ENCODE measurements at places on chromosomes 3 and 15.
A peak's percentile ranks its signal among the peaks of the same experiment; 100 is the strongest.

DNA sequence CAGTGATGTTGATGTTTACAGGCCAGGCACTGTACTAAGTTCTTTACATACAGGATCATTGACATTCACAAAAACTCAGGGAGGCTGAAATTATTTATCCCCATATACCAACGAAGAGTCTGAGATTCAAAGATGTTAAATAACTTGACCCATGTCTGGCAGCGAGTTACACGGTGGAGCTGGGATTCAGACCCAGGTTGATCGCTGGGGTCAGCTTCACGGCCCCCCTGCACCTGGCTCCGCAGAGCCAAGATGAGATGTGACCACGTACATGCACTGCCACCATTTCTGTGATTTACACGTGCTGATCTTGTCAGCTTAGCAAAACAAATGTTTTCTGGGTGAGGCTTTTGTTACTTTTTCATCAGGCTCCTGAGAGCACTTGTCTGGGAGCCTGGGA is 109.8 kb downstream of the EEFSEC start:
- no peak for DNase-seq

GRCh38 chr3:185586686-185587039 is 568 bp downstream of the SENP2 start:
- no peak for DNase-seq

DNA sequence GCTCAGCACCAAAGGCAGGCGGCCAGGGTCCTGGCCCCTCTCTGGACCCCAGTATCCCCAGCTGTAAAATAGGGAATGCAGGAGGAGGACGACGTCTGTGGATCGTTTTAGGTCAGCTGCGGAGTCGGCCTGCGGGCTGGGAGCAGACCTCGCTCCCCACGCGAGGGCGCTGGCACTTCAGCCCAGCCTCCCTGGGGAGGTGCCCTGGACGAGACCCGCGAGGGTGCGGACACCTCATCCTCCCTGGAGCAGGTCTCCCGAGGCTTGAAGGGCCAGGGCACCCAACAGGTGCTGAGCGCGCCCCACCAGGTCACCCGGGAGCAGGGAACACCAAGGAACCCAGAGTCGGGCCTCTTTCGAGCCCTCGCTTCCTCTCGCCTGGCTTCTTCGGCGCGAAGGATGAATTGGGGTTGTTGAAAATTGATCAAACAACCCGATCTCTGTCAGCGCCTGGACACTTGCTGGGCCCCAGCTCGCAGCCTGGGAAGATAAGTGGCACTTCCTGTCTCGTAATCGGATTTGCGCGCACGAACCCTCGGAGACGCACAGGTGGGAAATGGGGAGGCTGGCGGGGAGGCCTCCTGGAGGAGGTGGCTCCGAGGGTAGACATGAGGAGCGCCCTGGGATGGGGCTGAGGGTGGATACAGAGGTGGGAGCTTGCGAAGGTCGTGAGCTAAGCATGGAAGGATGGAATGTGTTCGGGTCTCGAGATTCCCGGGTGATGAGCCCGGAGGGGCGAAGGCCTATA is 588 bp upstream of the VIPR1 start:
- no peak for DNase-seq

GRCh38 chr3:153590051-153590450 is 428.0 kb downstream of the RAP2B start:
- peak; percentile 25 for DNase-seq

DNA sequence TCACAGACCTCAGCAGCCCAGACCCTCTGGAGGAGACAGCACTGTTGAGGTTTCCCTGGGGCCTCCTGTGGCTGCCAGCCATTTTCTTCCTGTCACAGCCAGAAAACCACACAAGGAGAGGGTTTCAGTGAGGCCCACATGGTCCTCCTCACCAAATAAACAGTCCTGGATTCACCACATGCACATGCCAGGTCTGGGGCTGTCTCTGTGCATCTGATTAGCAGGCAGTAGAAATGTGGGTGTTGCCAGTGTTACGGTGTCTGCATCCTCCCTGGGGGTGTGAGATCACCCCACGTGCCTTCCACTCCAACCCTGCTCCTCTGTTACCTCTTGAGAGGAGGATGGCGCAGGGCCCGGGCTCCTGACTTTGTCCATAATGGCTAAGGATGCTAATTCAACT is 140.4 kb downstream of the CHDH start:
- no peak for DNase-seq

GRCh38 chr15:90209591-90209990 is 8.5 kb downstream of the SEMA4B start:
- no peak for DNase-seq

DNA sequence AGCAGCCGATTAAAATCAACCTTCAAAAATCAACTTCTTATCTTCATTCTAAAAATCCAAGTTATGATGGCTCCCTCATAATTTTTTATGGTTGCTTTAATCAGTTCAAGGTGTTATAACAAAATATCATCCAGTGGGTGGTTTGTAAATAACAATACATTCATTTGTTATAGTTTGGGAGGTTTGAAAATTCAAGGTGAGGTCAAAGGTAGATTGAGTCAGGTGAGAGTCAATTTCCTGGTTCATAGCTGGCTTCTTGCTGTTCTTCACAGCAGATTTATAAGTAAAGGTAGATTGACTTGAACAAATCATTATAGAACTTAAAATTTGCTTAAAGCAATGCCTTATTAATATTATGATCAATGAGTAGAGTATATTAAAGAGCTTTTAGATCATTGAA is 192.8 kb downstream of the CADM2 start:
- no peak for DNase-seq

DNA sequence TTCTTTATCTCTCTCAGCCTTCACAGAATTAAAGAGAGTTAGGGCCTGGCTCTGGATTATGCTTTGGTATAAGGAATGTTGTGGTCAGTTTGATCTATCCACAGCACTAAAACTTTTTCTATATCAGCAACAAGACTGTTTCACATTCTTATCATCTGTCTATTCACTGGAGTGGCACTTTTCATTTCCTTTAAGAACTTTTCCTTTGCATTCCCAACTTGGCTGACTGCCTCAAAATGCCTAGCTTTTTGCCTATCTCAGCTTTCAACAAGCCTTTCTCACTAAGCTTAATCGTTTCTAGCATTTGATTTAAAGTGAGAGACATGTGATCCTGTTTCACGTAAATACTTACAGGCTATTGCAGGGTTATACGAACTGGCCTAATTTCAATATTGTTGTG is 471.8 kb downstream of the GBE1 start:
- no peak for DNase-seq

DNA sequence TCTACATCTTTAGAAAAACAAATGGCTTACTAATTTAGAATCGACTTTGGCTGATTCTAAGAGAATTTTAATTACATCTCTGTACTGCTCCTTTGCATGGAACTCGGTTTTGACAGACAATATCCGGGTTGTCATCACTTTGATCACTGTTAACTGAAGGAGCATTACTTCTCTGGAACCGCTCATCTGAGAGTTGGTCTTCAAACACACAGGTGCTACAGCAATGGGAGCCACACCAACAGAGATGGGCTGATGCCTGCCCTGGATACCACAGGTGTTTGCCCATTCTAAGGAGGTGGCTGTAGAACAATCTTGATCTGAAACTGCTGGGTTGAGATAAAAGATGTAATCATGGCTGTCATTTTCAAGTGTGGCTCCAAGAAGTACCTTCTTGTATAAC is 21.6 kb downstream of the LINS1 start:
- DNase-seq, result no peak

DNA sequence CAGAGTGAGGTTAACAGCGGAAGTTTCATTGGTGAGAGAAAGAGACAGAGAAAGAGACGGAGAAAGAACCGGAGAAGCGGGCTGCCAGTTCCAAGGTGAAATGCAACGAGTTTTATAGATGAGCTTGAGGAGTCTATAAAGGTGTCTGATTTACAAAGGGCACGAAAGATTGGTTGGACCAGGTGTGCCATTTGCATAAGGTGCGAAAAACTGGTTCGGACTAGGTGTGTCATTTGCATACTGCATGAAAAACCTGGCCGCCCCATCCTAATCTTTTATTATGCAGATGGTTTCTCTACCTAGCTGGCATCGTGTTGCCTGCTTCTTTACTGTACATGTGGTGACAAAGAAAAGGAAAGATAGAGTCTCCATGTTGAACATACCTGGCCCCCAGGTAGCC is 253.8 kb upstream of the IGF1R start:
- no peak for DNase-seq

DNA sequence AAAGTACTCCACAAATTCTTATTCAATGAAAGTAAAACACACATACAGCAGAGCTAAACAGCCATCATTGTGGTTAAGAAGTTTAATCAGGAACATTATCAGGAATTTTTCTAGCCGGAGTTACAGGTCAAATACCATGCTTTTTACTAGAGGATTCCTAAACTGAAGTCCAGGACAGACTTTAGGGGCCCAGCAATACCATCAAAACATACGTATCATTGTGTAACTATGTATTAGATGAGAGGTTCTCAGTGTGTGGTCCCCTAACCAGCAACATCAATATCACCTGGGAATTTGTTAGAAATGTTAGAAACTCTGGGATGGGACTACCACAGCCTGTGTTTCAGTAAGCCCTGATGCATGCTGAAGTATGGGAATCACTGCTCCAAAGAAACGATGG is 404.2 kb upstream of the IL12A start:
- no peak for DNase-seq

GRCh38 chr3:158267015-158267414 is 157.1 kb downstream of the RSRC1 start:
- no peak for DNase-seq

- peak; percentile 68 for DNase-seq
Observed at GRCh38 chr3:157606011-157606851, 103.0 kb upstream of the VEPH1 start.

- no peak for DNase-seq
Observed at GRCh38 chr3:169144731-169145130, 518.8 kb downstream of the MECOM start.

DNA sequence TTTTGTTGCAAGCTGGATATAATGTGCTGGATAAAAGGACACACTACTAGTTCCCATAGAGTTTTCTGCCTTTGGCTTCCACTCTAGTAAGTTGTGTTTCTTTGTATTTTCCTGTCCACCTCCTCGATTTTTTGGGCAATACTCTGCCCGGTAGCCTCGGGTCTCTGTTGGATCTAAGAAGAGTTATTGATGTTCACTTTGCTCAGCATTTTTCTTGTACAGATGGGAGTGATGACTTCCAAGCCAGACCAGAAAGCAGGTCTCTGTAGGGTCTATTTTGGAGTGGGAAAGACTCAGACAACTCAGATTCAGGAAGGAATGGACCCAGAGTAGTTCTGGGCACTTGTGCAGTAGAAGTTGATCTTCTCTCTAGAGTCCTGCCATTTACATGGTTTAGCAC is 36.0 kb upstream of the PRTG start:
- no peak for DNase-seq

GRCh38 chr3:44429459-44429858 is 48.0 kb downstream of the ZNF445 start:
- DNase-seq, result no peak

DNA sequence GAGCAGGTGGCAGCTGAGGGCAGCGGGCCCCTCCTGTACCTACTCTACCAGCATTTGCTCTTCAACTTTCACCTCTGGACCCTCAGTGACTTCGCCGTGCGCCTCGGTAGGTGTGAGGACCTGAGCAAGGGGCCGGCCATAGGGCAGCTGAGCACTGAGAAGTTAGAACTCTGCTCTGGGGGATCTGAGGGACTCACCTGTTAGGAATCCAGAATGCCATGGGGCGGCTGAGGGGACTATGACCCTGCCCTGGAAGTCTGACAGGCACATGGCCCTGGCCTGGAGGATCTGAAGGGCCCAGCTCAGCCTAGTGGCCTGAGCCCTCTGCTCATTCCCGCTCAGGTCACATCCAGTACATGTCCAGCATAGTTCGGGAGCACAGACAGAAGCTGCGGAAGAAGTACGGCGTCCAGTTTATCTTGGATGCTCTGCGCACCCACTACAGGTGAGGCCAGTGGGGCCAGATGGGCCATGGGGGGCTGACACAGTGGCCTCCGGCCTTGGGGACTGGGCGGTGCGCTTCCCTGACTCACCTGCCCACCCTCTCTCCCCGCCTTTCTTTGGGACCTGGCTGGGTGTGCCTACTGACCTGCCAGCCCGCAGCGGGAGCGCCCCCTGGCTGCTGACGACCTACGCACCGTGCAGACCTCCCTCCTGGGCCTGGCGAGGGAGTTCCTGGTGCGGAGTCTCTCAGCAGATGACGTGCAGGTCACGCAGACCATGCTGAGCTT is 18.8 kb downstream of the NBEAL2 start:
- peak; percentile 29 for DNase-seq

- DNase-seq, result peak; percentile 62
Observed at GRCh38 chr15:45205192-45205591, 17.4 kb upstream of the SHF start.

- DNase-seq, result no peak
Observed at GRCh38 chr3:51678641-51679040, 7.6 kb downstream of the TEX264 start.

DNA sequence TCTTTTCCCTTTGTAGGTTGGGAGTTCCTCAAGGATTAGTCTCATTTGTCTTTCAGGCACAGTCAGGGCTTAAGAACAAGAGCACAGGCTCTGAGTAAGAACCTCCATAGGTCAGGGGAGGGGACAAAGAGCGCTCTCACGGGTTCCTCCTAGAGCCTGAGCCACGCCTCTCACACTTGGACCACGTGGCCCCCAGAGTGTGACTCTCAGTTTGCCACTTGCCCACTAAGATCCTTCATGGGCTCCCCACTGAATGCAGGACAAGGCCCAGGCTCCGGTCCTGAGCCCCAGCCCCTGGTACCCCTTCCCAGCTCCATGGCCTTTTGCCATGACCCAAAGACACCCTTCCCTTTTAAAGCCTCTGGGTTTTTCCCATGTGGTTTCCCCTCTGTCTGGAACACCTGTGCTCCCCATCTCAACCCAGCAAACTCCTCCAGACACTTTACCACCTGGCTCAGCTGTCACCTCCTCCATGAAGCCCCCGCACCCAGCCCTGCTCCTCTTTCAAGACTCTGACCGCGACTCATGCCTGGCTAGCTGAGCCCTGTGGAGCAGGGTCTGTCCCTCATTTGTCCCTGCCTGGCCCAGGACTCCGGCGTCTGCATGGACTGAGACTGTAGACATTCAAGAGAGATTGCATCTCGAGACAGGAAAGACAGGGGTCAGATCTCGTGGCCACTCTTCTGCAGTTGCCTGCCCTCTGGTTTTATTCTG is 32.7 kb downstream of the IQSEC1 start:
- DNase-seq, result no peak

- DNase-seq, result peak; percentile 98
Observed at GRCh38 chr3:71998995-71999673, 214.2 kb upstream of the PROK2 start.

DNA sequence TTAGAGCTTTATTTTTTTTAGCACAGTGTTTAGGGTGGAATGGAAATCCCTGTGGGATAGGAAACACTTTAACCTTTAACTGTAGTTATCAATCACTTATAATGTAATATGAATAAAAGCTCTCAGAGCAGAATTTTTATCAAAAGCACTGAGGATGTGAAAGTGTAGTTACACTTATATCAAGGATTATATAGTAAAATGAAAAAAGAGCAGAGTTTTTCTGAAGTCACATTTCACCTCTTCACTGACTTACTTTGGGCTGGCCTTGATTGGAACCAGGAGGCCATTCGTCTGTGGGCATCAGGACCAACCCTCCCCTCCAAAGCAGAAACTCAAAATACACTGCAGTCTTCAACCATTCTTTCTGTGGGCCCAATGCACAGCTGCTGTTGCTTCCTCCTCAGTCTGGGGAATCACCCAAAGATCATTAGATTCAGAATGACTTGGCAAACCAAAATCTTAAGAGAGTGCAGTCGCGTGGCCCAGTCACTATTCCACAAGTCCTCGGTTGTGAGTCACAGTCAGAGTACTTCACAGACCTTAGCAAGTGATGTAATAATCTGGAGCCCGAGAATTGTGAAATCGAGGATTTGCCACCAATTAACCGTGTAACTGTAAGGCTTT is 132.6 kb upstream of the COL8A1 start:
- peak; percentile 98 for DNase-seq

GRCh38 chr3:46409739-46410489 is 2.9 kb downstream of the CCRL2 start:
- DNase-seq, result no peak

Measured in AG10803 (cell line).